ENCODE measurements at places on chromosomes 7 and 10.
A peak's percentile ranks its signal among the peaks of the same experiment; 100 is the strongest.

DNA sequence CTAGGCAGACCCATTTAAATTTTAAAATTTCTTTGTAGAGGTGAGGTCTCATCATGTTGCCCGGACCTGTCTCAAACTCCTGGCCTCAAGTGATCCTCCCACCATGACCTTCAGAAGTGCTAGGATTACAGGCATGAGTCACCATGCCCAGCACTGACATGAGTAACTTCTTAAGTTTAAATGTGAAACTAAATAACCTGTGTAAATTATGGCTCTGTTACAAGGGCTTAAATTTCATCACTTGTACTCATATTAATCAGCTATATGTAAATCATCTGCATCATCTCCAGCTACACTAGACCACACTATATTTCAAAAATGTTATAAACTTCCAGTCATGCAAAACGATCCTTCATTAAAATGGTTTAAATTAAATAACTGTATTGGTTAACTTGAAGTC, 56.1 kb downstream of the ATAD1 start:
- DNase-seq: no peak

GRCh38 chr10:114017271-114017670, 26.4 kb upstream of the ADRB1 start:
- DNase-seq: peak; percentile 32

DNA sequence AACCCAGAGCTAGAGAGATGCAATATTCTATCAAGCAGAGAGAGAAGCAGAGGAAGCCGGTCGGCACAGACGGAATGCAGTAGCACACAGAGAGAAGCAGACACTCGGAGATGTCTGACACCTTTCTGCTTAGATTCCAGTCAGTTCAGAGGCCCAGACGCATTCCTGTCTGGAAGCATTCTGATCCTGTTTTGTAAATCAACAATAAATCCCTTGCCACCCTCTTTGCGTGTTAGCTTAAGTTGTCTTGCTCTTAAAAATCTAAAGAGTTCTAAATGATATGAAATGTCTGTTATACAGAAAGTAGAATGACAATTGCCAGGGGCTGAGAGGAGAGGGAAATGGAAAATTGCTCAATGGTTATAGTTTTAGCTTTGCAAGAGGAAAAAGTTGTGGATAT, 27.4 kb upstream of the ATRNL1 start:
- no peak for DNase-seq

- peak; percentile 53 for DNase-seq
These were observed 20.8 kb upstream of the NRP1 start for GRCh38 chr10:33355274-33355673.

- no peak for DNase-seq
These were observed 37.4 kb downstream of the MACROH2A2 start for GRCh38 chr10:70090013-70090412.

- DNase-seq: no peak
These were observed 23.3 kb downstream of the INHBA start for GRCh38 chr7:41679566-41679965.

DNA sequence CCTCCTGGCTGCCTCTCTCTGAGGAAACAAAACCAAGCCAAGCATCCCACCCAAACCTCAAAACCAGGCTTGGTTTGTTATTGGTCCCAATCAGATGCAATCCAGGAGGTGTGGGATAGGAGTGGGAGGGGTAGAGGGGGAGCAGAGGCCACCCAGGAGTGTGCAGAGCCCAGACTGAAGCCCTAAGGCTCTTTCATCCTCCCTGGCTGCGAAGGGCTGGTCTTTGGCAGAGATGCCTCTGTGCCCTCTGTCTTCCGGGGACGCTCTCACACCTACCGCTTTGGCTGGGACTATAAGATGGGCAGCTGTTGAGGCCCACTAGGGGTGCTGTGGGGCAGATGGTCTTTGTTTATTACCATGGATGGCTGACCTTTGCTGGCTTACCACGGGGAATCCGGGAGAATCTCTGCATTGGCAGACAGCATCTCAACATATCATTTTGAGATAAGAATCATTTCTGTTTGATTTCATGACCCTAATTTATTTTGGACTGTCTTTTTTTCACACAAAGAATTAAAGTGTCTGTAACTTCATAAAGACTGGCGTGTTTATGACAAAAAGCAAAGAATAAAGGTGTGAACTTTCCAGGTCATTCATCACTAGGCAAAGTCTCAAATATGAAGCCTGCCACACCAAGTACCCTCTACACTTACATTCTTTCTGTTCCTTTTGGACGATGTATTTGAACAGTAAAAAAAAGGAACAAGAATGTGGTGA, 6.5 kb upstream of the DENND2A start:
- DNase-seq: no peak

- peak; percentile 27 for DNase-seq
These were observed 218.4 kb upstream of the PCDH15 start for GRCh38 chr10:55019439-55019838.

GRCh38 chr10:50561266-50561665, 62.5 kb downstream of the SGMS1 start:
- peak; percentile 59 for DNase-seq

DNA sequence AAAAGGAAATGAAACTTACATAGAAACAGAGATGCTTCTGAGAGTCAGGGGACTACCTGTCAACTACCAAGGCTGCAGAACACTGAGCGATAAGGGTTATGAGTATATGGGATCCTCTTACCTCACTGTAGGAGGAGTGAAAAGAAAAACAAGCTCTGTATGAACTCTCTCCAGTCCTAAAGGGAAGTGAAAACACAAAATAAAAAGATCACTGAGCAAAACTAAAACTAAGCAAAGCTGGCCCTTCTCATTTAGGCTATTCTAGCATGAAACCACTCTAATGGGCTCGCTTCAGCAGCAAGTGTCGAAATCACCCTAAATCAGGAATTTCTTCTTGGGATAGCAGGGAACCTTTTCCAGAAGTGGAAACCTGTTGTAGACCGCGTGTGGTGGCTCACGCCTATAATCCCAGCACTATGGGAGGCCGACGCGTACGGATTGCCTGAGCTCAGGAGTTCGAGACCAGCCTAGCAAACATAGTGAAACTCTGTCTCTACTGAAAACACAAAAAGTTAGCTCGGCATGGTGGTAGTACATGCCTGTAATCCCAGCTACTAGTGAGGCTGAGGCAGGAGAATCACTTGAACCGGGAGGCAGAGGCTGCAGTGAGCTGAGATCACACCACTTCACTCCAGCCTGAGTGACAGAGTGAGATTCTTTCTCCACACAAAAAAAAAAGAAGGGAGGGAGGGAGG, 27.0 kb downstream of the DCLRE1C start:
- DNase-seq: no peak

GRCh38 chr10:93815304-93816096, 57.8 kb downstream of the LGI1 start:
- peak; percentile 4 for DNase-seq

Measured in hippocampal formation (tissue), 2 donors.